ENCODE measurements at places on chromosomes 13 and 19.

DNA sequence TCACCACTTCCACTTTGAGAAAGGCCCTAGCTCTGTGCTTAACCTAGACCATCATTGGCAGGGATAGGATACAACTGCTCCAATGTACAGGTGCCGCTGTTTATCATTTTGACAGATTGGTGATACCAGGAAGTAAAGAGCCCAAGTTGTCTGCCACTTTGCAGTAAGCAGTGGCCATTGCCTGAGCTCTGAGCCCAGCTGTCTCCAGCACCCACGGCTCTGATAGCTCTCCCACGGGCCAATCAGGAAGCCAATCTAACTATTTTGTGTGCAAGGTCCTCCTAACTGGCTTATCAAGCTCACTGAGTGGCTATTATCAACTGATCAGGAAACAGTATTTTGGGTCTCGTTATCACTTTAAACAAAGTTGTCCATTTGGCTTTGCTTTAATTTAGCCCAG lies 181.1 kb downstream of the DCT start:
- no peak for DNase-seq

- DNase-seq, result no peak
Observed at GRCh38 chr19:51147663-51148062, 5.6 kb downstream of the SIGLEC7 start.

GRCh38 chr13:107250628-107251027 lies 682.7 kb upstream of the ARGLU1 start:
- DNase-seq, result no peak

DNA sequence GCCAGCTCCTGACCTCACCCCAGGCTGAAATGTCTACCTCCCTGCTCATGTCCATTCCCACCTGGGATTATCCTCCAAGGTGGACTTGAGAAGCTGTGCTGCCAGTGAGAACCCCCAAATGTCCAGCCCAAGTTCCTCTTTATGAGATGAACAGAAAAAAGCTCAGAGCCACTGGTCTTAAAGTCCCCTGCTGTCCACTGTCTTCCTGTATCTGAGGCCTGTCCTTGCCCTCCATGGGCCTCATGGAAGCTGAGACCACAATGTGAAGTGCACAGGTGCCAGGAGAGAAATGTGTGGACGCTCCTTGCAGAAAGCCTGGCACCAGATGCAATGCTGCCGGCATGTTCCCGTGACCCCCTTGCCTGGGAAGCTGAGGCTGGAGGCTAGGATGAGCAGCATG lies 3.3 kb upstream of the AMER2 start:
- no peak for DNase-seq

DNA sequence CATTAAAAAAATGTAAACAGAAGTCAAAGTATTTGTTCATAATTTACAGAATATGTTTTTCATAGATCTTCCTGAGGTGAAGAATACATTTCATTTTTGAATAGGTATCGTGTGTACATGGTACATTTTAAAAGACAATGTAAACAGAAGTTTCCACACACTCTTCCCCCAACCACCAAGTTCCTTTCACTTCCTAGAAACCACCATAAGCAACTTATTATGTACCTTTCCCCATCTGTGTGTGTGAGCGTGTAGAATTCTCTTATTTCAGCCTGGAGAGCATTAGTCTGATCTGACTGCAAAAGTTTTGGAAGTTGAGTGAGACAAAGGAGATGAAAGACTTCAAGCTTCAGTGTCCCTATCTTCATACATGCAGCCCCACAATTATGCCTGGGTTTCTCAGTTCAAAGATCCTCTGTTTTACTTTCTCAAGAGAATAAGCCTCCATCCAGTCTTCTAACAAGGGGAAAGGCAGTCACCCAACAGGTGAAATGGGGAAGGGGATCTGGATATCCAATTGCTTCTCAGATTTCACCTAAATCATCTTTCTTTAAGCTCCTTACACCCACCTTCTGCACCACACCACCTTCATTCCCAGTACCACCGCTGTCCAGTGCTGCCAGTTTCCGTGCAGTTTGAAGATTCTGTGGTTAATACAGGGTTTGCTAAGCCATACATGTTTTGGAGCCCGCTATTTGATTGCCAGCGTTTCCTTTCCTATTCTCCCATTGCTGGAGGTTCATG lies 2.1 kb downstream of the TEX30 start:
- DNase-seq, result no peak

DNA sequence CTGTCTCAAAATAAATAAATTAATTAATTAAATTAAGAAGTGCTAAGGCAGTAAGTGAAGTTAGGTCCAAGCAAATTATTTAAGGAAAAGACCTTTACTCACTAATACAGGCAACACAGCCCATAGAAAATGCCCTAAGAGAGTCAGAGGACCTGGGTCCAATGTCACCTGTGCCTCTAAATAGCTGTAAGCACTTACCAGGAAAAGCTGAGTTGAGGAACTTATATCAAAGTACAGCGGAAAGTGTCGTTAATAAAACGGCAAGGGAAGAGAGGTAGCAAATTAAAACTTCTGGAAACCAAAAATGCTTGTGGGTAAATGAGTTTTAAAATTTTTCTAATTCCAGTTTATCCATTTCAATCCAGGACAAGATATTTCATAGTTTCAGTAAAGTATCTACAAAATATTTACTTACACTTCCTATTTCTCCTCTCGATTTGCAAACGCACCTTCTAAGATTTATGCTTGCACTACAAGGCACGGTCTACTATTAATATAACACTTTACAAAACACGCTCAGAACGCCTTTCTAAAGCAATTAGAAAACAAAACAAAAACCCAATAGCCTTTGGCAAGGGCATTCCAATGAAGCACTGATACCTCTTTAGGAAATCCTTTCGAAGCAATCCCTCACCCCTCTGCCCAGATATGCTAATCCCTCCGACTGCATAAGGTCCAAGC lies 963 bp downstream of the VPS36 start:
- no peak for DNase-seq

DNA sequence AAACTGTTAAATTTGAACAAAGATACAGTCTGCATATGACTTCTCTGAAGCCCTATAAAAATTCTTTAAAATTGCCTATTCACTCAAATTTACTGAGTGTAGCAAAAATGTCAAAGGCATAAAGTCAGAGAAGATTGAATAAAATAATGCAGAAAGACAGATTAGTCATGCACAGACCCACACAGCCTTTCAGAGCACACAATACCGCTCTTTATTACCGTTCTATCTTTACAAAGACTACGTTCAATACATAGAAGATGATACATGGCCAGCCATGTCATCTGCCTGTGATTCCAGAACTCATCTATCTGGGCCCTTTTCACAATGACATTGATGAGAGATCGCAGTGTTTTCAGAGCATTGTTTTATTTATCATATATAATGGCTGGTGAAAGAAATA lies 107.2 kb downstream of the URI1 start:
- DNase-seq, result no peak

GRCh38 chr13:38947054-38947453 lies 43.6 kb downstream of the STOML3 start:
- no peak for DNase-seq
